Stimulated activated CD8-positive, alpha-beta memory T cell treated with anti-CD3 and anti-CD28 coated beads, Interleukin-15, amount 100 ng/mL, for 4 hours (primary cell): ENCODE measurements at places on chromosomes 13 and 19.
A peak's percentile ranks its signal among the peaks of the same experiment; 100 is the strongest.

GRCh38 chr13:79307866-79308298 is 98.2 kb downstream of the RBM26 start:
- no peak for DNase-seq

GRCh38 chr19:17830567-17831418 is 9.5 kb upstream of the INSL3 start:
- no peak for DNase-seq

GRCh38 chr13:30341815-30342570 is 34.6 kb upstream of the KATNAL1 start:
- DNase-seq, result no peak

GRCh38 chr19:41263042-41263849 is 926 bp upstream of the HNRNPUL1 start:
- peak; percentile 65 for DNase-seq

GRCh38 chr13:71838842-71839241 is 28.2 kb downstream of the DACH1 start:
- no peak for DNase-seq

DNA sequence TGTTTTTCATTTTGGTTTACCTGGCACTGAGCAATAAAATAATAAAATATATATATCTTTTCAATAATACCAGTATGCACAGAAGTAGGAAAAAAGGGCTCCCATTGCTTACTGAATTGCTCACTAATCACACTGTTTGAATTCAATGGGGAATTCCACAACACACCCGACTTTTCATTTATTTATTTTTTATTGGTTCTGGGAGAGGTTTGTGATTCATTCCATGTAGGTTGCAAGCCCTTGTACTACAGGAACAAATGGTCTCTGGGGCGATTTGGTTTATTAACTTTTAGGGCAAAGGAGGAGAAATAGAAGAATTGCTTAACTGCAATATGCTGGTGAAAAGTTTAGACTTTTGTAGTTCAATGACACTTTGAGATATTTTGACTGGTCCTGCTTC is 207.4 kb downstream of the DCT start:
- DNase-seq, result no peak

- no peak for DNase-seq
These were observed 320.1 kb downstream of the MTUS2 start for GRCh38 chr13:29140277-29140676.
